ENCODE measurements at places on chromosomes 4 and X. TPM values are rescaled to one million over a fixed set of nuclear protein-coding genes. Genes with fewer than 3 reads are reported as not detected.

GRCh38 chr4:173807347-173807746, 277.3 kb upstream of the HAND2 start:
- no peak for DNase-seq

PAK3 gene
- 0.15 TPM for total RNA-seq

DNA sequence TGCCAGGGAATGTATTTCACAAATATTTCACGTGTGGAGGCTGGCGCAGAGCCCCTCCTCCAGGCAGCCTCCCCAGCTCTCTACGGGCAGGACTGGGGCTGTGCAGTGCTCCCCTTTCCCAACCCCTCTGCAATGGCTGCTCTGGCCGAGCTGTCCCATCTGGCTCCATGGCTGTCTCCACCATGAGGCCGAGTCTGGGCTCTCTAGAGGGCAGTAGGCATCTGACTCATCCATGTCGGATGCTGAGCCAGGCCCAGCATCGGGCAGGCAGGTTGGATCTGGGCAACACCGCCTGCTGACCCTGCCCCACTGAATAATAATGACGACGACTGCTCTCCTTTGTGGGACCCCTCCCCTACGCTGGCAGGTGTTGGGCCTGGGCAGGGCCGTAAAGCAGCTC, 11.0 kb upstream of the SH3TC1 start:
- DNase-seq, result no peak

MAGEB10 gene
- not detected for total RNA-seq

DNA sequence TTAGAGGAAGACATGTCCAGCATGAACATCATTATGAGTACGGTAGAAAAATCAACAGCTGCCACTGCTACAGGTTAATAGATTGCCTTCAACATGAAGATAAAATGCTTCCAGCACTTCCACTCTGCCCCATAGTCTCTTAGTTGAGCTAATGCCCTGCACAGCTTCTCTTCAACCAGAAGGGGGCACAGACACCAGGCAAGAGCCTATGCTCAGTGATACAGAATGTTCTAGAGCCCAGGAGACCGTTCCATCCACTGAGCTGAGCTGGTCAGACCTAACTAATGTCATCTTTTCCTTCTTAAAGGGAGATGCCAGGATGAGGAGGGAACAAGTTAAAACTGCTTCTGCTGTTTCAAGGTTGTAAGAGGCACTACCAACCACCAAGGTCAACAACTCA, 42.2 kb downstream of the SMIM10L2A start:
- DNase-seq, result no peak

TEX13C gene
- total RNA-seq, result not detected

DNA sequence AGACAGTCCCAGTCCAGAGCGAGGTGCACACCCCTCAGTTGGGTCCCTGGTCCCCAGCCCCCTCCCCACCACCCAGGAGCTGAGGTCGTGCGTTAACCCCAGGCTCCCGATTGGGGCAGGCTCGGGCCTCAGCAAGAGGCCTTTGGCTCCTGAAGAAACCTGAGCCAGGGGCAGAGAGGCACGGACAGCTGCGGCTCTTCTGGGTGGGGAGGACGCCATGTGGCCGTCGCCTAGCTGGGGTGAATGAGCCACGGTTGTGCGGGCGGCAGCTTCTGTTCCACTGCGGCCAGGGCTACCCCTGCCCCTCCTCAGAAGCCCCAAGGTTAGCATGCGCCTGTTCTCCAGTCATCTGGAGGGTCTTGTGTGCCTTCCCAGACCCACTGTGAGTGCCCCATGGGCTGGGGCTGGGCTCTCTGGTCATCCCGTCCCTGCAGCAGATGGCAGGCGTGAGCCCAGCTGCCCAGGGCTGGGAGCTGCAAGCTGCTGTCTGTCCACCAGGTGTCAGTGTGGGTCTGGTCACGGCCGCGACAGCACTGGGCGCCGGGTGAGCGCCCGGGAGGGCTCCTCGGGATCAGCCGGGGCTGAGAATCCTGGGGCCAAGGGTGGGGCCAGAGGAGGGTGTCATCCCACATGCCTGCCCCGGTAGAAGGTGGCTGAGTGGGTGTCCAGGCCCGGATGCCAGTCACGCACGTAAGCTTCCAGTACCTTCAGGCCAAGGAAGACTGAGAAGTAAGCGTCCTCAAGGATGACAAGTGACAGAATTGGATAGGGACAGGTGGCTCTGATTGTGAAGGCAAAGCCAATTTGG, 21.9 kb downstream of the ATP2B3 start:
- DNase-seq, result peak; percentile 28

GRCh38 chr4:142960126-142960525, 114.0 kb upstream of the INPP4B start:
- no peak for DNase-seq

ZNF711 gene
- total RNA-seq, result 3.1 TPM

GRCh38 chr4:47120783-47121182, 89.4 kb downstream of the GABRB1 start:
- DNase-seq, result no peak

GRCh38 chr4:177285953-177286352, 23.7 kb upstream of the NEIL3 start:
- no peak for DNase-seq

ALB gene
- 21.3 TPM for total RNA-seq

DIAPH2 gene
- total RNA-seq, result 17.0 TPM

RADX gene
- total RNA-seq, result 5.2 TPM

USP17L29 gene
- total RNA-seq, result not detected

STAP1 gene
- total RNA-seq, result not detected

DRD5 gene
- not detected for total RNA-seq

DNA sequence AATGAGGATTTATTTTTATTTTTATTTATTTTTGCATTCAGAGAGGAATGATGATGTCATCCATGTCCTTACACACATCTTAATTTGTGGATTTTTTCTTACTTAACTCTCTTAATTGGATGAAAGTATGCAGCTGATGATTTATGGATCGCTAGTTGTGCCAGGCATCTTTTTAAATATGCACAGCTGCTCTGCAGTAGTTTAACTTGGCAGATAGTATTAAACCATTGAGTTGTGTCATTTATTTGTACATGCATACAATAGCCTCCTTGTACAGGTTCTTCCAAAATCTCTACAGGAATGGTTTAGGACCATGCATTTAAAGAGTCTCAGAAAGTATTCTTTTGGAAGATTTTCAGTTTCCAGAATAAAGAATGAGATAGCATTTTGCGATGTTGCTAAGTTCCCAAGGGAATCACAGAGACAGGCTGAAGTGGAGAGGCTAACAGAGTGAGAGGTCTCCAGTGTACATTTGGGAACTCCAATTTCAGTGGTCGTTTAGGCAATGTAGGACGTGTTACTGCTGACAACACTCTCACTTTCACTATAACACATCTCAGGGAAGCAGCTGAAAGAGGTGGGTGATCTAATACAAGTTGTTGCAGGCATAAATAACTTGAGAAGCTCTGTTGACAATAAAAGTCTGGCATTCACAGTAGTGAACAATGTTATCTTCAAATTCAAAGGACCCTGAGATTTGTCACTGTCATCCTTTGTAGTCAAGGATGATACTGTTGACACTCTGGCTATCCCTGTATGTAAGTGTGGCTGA, 49.9 kb upstream of the SCRG1 start:
- no peak for DNase-seq

DNA sequence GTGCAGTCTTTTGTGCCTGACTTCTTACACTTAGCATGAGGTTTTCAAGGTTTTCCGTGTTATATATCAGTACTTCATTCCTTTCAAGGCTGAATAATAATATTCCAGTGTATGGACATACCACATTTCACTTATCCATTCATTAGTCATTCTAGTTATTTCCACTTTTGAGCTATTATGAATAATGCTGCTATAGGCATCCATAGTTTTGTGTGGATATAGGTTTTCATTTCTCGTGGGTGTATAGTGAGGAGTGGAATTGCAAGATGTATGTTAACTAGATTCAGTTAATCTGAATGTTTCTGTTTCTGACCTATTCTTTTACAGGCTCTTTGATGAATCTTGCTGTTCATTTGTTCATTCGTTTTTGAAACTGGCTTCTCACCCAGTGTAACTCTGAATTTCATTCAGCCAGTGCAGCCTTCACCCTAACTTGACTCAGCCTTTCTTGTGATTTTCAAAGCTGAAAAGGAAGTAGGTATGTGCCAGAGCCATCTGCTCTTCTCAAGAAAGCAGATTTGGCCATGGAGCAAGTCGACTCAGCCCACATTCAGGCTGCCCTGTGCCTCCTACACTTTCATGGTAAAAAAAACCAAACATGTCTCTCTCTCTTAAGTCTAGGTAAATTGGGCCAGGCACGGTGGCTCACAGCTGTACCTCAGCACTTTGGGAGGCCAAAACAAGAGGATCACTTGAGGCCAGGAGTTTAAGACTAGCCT, 56.3 kb upstream of the NOCT start:
- no peak for DNase-seq

DNA sequence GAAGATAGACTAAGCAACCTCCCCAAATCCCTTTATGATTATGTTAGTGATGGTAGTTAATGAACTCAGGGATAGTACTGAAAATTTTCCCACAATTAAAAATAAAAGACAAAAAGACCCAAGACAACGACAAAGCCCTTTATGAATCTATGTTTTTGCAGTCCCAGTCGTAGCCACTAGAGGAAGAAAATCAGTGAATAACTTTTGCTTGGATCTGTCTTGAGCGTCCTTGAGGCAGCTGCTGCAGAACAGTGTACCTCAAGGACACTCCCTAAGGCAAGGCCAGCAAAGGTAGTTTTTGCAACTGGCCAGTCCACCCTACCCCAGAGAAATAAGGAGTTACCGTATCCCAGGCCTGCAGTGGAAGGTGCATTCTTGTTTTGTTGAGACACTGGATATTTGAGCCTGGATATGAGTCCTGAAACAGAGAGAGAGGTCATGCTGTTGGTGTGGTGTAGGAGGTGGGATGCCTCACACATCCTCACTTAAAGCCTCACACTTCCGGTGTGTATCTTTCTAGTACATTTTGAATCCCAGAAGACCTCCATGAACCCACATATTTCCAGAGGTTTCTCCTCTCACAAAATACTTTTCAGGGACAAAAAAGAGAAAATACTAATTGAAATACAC, 8.7 kb upstream of the TIMM8A start:
- no peak for DNase-seq

TREX2 gene
- total RNA-seq, result 2.4 TPM

DNA sequence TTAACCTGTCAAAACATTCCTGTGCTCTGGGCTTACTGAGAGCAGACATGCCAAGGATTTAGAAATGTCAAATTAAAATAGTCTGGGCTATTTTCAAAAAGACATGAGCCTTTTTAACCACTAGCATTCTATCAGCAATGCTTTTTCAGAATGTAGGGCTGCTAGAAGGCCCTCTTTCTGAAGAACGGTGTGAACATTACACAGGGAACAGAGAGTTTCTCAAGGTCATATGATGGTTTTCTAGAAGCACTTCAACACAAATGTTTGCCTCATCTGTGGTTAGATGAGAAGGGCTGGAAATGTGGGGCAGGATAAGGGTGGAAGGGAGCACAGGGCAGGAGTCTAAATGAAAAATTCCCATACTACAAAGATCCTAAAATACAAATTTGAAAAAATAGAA, 39.3 kb downstream of the GRIA3 start:
- no peak for DNase-seq

DNA sequence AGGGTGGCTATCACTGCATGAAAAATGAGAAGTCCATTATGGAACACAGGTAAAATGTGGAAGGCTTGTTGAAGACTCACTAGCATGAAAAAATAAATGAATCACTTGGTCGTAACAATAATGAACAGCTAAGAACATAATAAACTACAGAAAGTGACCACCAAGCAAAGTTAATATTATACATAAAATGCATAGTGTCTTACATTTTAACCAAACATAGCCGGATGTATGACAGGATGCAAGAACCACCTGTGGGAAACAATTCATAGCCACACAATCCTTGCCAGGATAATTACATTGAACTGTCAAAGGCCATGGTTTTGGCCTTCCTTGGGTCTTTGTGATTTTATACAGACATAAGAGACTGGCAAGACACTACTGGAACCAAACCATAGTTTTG, 81.9 kb upstream of the ATXN3L start:
- no peak for DNase-seq

GRCh38 chr4:73505567-73505966, 24.0 kb downstream of the AFM start:
- no peak for DNase-seq

DNA sequence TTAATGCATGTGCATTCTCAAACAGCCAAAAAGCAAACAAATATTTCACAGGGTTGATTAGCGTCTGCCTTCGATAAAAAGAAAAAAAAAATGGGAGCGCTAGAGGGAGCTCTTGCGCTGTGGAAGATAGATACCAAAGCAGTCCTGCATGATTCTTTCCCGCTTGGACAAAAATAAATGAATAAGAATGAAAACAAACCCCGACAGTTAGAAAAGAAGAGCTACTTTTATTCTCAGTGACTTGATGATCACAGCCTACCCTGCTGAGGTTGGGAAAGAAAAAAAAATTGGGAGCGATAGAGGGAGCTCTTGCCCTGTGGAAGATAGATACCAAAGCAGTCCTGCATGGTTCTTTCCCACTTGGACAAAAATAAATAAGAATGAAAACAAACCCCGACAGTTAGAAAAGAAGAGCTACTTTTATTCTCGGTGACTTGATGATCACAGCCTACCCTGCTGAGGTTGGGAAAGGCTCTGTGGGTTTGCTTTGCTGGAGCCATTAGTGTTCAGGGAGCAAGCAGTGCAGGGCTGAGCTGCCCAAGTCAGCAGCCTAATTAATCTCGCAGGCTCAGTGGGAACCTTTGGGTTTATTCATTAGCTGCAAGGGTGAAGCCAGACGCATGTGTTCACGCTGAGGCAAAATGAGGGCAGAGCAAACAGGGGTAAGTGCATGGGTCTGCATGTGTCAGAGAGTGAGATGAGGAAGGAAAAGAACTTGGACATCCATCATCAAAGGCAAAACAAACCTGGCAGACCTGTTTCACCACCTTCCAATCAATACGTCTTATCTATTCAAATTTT, 249.3 kb upstream of the PRKX start:
- peak; percentile 1 for DNase-seq

DTHD1 gene
- not detected for total RNA-seq

CYSLTR1 gene
- not detected for total RNA-seq

SPANXN4 gene
- total RNA-seq, result not detected

- no peak for DNase-seq
Observed at GRCh38 chr4:101953949-101954348, 163.4 kb downstream of the BANK1 start.

GRCh38 chr4:153153339-153153871, 50.8 kb upstream of the TRIM2 start:
- no peak for DNase-seq

SPARCL1 gene
- total RNA-seq, result 0.57 TPM

PTTG2 gene
- total RNA-seq, result not detected

GRCh38 chr4:52638717-52639116, 20.4 kb downstream of the USP46 start:
- DNase-seq, result no peak

GRCh38 chr4:139984471-139984870, 169.5 kb downstream of the MAML3 start:
- DNase-seq, result no peak

ETFDH gene
- 23.7 TPM for total RNA-seq

DNA sequence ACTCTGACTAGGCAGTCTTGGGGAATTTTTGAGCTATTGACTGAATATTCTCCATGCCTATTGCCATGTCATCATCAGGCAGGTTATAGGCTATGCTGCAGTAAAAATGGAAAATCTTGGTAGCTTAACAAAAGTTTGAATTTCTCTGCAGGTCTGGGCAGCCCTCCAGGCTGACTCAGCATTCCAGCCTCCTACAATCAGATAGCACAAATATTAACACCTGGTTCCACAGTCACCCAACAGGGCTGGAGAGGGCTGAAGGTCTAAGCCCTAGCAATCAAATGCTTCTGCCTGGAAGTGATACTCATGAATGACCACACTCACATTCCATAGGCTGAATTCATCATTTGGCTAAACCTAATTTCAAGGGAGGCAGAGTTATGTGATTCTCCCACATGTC, 9.6 kb upstream of the PPP3CA start:
- DNase-seq, result peak; percentile 65

- no peak for DNase-seq
Observed at GRCh38 chrX:128408842-128409241, 356.6 kb upstream of the ACTRT1 start.
